ENCODE measurements at places on chromosomes 6 and 20.

- DNase-seq: no peak
Observed at GRCh38 chr6:136654086-136654485, 103.9 kb upstream of the MAP7 start.

DNA sequence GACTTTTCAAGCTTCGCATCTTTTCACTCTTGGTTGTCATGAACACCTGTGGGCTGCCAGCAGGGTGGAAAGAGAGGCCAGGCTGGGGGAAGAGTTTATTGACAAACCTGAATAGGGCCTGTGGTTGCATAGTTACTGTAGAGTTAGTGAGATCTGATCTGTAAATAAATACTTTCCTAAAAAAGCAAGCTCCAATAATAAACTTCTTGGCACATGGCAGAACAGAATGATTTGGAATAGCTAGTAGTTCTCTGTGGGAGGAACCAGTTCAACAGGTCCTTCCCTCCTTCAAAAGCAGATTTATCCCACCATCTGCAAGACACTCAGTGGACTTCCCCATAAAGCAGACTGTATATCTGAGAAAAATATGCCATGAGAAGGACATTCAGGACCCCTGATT lies 445.0 kb downstream of the HACE1 start:
- no peak for DNase-seq

DNA sequence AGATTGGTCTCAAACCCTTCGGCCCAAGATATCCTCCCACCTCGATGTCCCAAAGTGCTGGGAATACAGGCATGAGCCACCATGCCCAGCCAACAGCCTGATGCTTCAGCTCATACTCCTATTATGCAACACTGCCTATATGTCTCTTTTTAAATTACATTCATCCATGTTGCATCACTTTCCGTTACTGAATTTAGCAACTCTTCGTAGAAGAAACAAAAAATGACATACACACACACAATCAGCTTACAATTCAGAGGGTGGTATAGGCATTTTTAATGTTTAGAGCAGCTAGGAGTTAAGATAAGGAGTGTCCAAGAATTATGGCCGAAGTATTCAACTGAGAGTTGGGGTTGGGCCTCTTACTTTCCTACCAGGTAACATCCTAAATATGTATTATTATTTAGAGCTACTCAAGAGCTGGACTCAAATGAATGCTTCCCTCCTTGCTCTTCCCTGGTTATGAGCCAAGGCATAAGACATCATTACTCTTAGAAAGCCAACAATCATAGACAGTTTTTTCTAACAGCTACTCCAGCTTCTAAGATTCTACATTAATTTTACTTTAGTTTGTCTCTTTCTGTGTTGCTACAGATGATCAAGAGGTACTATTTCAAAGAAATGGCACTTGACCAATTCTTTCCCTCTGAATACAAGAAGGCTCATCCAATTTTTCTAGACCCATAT lies 62.0 kb upstream of the BMP5 start:
- no peak for DNase-seq

GRCh38 chr20:11978496-11978895 lies 60.8 kb downstream of the BTBD3 start:
- no peak for DNase-seq

GRCh38 chr6:157238346-157238745 lies 85.0 kb downstream of the TMEM242 start:
- DNase-seq: no peak

- no peak for DNase-seq
Observed at GRCh38 chr6:3039384-3039783, 28.9 kb upstream of the RIPK1 start.

GRCh38 chr6:133809406-133809805 lies 79.5 kb upstream of the TCF21 start:
- DNase-seq: no peak

DNA sequence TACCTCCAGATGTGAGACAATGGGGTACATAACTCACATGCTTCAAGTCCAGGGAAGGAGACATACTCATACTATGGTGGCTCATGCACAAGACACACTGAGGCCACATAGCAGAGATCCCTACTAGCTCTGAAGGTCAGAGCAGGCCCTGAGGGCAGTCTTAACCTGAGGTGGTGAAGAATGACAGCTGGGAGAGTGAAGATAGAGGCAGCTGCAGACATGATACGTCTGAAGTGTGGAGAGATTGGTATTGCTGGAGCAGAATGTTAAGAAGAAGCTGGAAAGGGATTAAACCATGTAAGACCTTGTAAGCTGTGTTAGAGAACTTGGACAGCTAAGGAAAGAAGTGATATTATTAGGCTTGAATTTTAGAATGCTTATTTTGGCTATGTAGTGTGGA lies 32.9 kb downstream of the PGM3 start:
- DNase-seq: no peak

DNA sequence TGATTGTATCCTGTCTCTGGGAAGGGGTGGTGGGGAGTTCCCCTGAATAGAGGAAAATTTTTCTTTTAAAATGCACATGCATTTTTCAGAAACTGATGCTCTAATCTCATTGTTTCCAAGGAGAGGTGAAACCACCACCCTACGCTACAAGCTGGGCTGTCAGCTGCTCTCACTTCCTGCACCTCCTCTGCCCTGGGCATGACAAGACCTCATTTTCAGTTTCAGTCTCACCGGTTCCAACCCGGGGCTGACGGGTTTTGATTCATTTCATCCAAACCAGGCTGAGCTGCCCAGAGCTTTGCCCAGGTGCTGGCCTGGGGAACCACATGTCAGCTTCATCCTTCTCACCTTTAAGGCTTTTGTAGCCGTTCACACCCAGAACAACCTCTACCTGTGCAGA lies 99.7 kb downstream of the EYA2 start:
- no peak for DNase-seq

GRCh38 chr20:51886891-51887608 lies 84.7 kb upstream of the SALL4 start:
- no peak for DNase-seq
